ENCODE measurements at places on chromosomes 11 and 22. TPM values are rescaled to one million over a fixed set of nuclear protein-coding genes. Genes with fewer than 3 reads are reported as not detected.

GRCh38 chr11:14894657-14895598 is 2.9 kb upstream of the CYP2R1 start:
- no peaks in the 10 kb centered on the region for H3K36me3 ChIP-seq
- H3K4me1 ChIP-seq, result no peaks in the 10 kb centered on the region
- no peaks in the 10 kb centered on the region for H3K27me3 ChIP-seq
- no peak for DNase-seq

DNA sequence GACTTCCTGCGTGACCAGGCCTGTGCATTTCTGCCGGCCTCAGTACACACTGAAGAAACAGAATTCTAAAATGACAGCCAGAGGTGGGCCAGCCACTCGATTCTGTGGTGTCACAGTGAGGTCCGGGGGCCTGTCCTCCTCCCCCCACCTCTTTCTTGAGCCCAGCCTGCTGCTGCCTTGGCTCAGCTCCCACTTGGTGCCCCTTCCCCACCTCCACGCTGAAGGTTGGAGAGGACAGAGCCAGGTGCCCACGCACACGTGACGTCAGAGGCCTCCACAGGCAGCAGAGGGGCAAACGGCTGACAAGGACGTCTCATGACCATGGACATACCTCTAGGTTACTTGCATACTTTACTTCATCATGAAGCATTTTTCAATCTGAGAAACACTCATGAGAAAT is 78.0 kb upstream of the SHANK2 start:
- H3K4me3 ChIP-seq, result no peak overlapping the region
- H3K27me3 ChIP-seq, result no peaks in the 10 kb centered on the region

DNA sequence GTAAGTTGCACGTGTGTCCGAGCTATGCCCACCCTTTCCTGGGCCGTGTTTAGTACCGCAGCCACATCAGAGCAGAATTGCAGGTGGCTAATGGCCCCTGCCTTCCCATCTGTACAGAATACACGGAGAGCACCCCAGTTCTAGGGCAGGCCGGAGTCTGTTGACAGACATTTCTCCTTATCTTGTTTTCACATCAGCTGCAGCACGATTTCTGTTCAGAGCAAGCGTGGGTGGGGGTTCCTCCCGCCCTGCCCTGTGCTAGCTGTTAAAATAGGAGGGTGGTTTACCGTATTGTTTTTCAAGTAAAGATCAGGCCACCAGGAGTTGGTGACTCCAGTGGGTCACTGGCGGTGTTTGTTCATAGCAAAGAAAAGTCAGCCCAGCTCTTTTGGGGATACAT is 41.1 kb downstream of the UBASH3B start:
- H3K36me3 ChIP-seq, result no peaks in the 10 kb centered on the region
- H3K27ac ChIP-seq, result no peak overlapping the region

- H3K4me3 ChIP-seq, result no peak overlapping the region
- DNase-seq, result no peak
- H3K27me3 ChIP-seq, result no peaks in the 10 kb centered on the region
- H3K36me3 ChIP-seq, result peaks cover 41% of the 10 kb centered on the region
- H3K4me1 ChIP-seq, result peaks cover 14% of the 10 kb centered on the region
These were observed 8.9 kb downstream of the PGAP2 start for GRCh38 chr11:3817181-3817800.

GRCh38 chr11:86990515-86990914 is 35.3 kb upstream of the FZD4 start:
- H3K4me1 ChIP-seq, result no peaks in the 10 kb centered on the region
- H3K27me3 ChIP-seq, result no peaks in the 10 kb centered on the region
- no peak overlapping the region for H3K4me3 ChIP-seq
- H3K36me3 ChIP-seq, result no peaks in the 10 kb centered on the region

GRCh38 chr11:109926941-109927340 is 166.3 kb upstream of the ZC3H12C start:
- no peaks in the 10 kb centered on the region for H3K36me3 ChIP-seq
- no peak overlapping the region for H3K27ac ChIP-seq
- H3K4me3 ChIP-seq, result no peak overlapping the region
- no peak for DNase-seq
- no peaks in the 10 kb centered on the region for H3K27me3 ChIP-seq
- no peaks in the 10 kb centered on the region for H3K4me1 ChIP-seq

The CPT1B gene
- 14.6 TPM for polyA plus RNA-seq

Data from small intestine (tissue), 16 donors.